ENCODE measurements at places on chromosomes 3 and 15.

DNA sequence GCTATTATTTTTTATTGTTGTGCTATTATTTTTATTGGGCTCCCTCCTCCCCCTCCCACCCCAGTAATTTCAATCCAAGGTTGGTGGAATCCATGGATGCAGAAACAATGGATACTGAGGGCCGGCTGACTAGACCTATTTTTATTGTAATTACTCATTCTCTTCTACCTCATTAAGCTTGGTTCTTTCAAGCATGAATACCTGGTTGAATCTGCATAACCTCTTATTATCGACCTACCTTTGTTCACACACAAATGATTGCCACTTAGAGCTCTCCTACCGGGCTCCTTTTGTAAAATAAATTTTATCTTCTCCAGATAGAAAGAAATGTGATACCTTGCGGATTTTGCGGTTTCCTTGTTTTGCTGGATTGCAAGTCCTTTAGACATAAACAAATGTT, 31.6 kb downstream of the BTD start:
- no peak for DNase-seq

DNA sequence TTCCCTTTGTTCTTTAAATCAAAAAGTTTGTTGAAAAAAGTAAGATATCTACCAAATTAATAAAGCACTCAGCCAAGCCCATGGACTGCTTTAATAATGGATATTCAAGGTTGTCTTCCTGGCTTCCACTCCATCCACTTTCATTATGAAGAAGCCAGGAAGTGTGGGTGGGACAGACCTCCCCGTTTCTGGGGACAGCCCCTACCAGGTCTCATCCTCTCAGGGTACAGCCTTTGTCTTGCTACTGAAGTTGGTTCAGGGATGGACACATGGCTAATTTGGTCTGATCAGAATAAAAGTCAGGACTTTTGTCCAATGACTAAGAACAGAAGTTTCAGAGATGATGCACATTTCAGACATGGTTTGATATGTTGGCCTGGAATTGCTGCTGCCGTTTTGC, 32.6 kb downstream of the CCNB2 start:
- DNase-seq: no peak

DNA sequence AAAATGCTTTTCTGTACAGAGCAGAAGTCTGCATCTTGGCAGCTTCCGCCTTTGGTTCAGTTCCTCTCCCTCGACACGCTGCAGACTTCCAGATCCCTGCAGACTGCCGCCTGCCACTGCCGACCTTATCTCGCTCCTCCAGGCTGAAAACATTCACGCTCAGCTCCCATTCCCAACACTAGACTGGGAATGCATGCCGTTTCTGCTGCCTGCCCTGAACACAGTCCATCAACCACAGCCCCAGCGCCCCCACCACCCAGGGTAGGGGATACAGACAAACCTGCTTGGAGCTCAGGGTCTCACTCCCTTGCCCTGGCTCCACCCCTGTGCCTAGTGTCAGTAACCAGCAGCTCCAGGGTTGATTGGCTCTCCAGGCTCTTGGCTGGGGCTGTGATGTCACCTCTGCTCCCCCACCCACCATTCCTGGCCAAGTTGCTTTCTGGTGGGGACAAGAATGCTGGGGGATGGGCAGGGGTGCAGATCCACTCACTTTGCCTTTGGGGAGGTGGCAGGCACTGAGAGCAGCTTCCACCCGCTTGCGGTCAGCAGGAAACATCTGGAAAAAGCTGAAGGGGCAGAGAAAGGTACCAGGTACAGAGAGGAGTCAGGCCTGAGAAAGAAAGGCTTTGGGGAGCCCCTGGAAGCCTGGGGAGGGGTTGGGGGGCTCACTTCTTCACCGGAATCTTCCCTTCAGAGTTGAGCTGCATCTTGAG, 6.1 kb downstream of the PLCB2 start:
- DNase-seq: no peak

DNA sequence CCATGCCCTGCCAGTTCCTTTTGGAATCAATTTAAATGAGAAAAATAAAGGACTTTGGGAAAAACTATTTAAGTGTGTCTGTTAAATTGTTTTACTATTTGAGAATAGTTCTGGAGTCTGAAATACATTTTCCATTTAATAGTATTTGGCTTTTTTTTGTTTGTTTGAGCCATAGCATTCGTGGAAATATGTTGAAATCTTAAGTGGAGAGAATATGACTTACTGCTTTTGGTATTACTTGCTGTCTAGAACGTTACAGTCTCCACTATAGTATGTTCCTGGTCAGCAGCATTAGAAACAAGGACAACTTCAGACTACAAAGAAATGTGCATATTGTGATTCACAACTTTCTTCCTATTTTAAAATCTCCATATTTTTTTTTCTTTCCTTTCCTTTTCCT, 179.4 kb downstream of the GHSR start:
- DNase-seq: no peak

- DNase-seq: no peak
Observed at GRCh38 chr3:19384868-19385267, 236.6 kb downstream of the KCNH8 start.

DNA sequence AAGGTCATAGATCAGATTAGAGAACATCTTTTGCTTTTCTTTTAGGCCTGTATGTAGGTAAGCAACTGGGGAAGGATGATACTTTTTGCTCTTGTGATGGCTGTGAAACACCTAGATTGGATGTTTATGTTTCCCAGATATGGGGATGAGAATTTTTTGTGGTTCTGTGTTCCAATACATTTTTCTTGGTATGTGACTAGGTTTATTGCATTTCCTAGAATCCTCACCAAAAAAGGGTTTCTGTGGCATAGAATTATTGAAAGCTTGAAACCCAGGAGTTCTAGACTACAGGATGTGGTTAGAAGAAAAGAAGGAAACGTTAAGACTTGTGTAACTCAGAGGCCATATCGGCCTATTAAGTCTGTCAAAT, 25.8 kb downstream of the OXNAD1 start:
- no peak for DNase-seq

DNA sequence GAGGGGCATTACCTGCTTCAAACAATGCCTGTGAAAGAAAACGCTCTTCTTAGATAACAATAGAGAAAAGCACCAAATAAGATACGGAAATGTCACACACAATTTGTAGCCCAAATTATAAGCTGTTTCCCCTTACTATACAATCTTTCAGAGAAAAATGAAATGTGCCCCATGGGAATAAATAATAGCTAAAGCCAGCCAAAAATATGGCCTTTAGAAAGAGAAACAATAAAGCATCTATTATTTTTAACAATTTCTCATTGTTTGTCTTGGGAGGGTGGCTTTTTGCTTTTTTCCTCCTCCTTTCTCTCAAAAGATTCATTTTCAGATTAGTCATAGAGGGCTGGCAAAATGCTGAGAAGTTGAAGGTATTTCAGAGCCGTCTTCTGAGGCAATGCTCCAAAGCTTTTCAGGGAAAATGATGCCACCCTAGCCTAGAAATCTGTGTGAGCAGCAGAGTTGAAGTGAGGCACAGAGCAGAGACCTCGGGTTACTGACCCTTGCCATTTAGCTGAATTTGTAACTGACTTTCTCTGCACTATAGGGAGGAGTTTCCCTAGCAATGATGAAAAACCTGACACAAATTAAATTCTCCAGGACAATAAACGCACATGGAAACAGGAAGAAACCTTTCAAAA, 86.3 kb upstream of the PRICKLE2 start:
- DNase-seq: no peak

- DNase-seq: no peak
Observed at GRCh38 chr3:12175844-12176453, 17.2 kb upstream of the TIMP4 start.

- DNase-seq: no peak
Observed at GRCh38 chr3:184345317-184346144, 8.1 kb downstream of the FAM131A start.

DNA sequence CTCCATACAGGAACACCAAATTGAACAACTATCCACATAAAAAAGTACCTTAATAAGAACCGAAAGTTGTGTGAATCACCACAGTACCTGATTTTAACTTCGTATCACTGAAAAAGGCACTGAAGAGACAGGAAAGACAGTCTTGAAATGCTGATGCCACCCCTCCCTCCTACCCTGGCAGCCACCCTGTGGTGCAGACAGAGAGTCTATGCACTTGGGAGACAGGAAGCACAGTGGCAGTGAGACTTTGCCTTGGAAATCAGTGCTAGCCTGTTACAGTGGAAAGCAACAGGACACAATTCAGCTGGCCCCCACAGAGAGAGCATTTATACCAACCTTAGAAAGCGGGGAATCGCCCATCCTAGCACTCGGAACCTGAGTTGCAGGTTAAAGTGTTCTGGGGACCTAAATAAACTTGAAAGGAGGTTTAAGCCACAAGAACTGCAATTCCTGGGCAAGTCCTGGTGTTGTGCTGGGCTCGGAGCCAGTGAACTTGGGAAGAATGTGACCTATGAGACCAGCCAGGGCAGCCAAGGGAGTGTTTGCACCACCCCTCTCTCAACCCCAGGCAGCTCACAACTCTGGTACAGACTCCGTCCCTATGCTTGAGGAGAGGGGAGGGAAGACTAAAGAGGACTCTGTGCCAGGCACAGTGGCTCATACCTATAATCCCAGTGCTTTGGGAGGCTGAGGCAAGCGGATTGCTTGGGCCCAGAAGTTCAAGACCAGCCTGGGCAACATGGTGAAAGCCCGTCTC, 240.1 kb downstream of the ISL2 start:
- no peak for DNase-seq

DNA sequence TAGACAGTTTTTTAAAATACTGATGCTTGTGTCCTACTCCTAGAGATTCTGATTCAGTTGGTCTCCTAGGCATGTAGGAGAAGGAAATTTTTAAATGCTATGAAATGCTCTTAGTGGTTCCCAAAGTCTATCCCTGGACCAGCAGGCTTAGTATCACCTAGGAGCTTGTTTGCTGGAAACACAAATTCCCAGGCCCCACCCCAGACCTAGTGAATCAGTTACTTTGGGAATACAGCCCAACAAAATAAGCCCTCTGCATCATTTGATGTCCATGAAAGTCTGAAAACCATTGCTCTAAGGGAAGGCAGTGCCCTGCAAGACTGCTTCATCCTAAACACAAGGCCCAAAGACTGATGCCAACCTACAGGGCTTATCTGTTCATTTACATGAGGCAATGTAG, 36.3 kb downstream of the CCNL1 start:
- no peak for DNase-seq

DNA sequence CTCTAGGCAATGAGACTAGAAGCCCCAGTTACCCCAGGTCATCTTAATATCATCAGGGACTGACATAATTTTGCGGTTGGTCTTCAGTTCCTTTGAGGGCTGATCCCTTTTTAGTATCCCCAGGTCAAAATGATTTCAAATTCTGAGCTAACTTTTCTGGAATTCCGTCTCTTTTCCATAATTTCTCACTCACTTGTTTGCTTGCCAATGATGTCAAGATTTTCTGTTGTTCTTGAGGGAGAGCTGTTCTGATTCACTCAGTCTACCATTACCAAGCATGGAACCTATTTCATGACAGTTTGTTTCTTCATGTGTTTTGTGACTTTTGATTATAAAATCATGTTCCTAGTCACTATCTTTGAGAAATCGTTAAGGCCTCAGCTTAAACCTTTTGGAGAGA, 190.5 kb upstream of the LYSMD4 start:
- no peak for DNase-seq

GRCh38 chr15:78638658-78639314, 2.2 kb downstream of the CHRNB4 start:
- DNase-seq: no peak

DNA sequence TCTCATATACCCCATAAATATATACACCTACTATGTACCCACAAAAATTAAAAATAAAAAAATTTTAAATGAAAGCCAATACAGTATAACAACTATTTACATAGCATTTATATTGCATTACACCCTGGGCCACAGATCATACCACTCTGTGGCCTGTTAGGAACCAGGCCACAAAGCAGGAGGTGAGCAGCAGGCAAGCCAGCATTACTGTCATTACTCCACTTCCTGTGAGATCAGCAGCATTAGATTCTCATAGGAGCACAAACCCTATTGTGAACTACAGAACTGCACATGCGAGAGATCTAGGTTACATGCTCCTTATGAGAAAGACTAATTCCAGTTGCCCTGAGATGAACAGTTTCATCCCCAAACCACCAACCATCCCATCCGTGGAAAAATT, 17.4 kb downstream of the FILIP1L start:
- no peak for DNase-seq

- no peak for DNase-seq
Observed at GRCh38 chr3:177626045-177626444, 428.8 kb upstream of the TBL1XR1 start.

DNA sequence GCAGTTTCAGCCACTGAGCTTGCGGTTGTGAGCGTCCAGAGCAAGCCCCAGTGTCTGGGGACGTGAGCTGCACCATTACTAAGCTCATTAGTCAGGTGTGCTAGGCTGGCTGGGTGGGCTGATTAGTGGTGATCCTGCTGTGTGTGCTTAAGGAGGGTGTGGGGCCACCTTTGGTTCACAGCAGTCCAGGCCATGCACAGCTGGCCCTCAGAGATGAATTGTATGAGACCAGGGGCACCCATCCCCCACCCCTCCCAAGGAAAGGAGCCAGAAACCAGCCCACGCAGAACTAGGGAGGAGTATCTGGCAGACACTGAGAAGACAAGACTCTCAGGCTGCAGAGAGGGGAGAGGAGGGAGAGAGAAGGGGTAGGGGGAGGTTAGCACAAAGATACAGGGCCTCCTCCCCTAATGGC, 3.8 kb downstream of the TYRO3 start:
- DNase-seq: no peak

DNA sequence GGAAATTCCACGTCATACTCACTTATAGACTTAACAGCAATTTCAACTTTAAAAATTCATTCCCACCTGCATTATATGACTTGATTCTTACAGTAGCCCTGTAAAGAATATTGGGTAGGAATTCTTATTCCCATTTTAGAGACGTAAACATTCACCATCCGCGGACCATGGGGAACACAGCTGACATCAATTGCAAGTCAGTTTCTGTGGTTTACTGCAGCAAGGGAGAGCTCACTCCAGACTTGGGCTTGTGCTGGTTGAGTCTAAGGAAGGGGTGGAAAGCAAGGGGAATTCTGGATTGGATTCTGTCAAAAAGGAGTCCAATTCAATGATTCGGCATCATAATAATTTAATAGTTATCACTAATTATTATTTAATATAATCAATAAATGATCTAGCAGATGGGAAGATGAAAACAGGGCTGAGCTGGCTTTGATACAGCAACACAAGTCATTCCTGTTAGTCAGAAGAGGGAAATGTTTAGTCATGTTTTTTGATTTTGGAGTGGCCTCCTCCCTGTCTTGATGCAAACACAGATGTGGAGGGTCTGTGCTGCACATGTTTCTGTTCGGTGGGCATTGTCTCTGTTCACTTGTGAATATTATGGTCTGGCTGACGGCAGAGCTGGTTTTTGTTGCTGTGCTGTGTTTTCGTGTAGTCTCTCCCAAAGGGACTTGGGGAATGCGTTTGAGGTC, 9.7 kb downstream of the LIPC start:
- DNase-seq: no peak

- no peak for DNase-seq
Observed at GRCh38 chr15:59154243-59154642, 49.3 kb downstream of the CCNB2 start.

DNA sequence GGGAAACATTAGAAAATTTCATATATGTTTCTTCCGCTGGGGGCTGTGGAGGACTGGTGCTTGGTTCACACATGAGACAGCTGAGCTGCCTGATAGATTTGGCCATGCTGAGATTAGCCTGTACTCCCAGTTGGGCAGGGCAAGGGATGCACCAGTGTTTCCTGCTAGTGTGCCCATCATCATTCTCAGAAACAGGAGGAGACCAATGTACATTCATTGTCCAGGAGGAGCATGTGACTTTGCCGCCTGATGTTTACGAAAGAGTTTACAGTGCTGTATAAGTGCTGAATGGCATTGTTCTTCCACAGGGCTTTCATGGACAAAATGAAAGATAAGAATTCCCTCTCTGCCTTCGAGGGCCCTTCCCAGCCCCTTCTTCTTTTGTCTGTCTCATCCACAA, 311.1 kb upstream of the THBS1 start:
- DNase-seq: no peak
